ENCODE measurements at places on chromosomes 12 and 14. TPM values are rescaled to one million over a fixed set of nuclear protein-coding genes. Genes with fewer than 3 reads are reported as not detected.

DDX55 gene
- 46.2 TPM for total RNA-seq

AKAP6 gene
- total RNA-seq = 1.4 TPM

ENDOU gene
- total RNA-seq = not detected

RAPGEF3 gene
- total RNA-seq = 0.95 TPM

PLEKHG3 gene
- total RNA-seq = 5.0 TPM

STON2 gene
- 0.22 TPM for total RNA-seq

MYH6 gene
- total RNA-seq = not detected

MUCL1 gene
- total RNA-seq = not detected

GLT8D2 gene
- 0.11 TPM for total RNA-seq

TNS2 gene
- total RNA-seq = 5.6 TPM

EMP1 gene
- 9.6 TPM for total RNA-seq

ISM2 gene
- total RNA-seq = not detected

CABP1 gene
- total RNA-seq = 0.18 TPM

MGAT4C gene
- total RNA-seq = not detected

TAS2R50 gene
- total RNA-seq = 0.22 TPM

EP400 gene
- 48.8 TPM for total RNA-seq

IL23A gene
- 26.9 TPM for total RNA-seq

POTEG gene
- not detected for total RNA-seq

SMARCC2 gene
- total RNA-seq = 118 TPM

CCDC177 gene
- not detected for total RNA-seq
